ENCODE measurements at places on chromosomes 2 and 18.

GRCh38 chr2:223494496-223494895, 107.7 kb downstream of the SCG2 start:
- DNase-seq: no peak

GRCh38 chr2:214035091-214035852, 375.6 kb upstream of the VWC2L start:
- no peak for DNase-seq

GRCh38 chr2:191158747-191159146, 8.0 kb upstream of the STAT4 start:
- DNase-seq: no peak

GRCh38 chr2:168896783-168897182, 4.3 kb upstream of the G6PC2 start:
- DNase-seq: no peak

- DNase-seq: no peak
These were observed 677.0 kb downstream of the SUCLG1 start for GRCh38 chr2:83782122-83782521.

DNA sequence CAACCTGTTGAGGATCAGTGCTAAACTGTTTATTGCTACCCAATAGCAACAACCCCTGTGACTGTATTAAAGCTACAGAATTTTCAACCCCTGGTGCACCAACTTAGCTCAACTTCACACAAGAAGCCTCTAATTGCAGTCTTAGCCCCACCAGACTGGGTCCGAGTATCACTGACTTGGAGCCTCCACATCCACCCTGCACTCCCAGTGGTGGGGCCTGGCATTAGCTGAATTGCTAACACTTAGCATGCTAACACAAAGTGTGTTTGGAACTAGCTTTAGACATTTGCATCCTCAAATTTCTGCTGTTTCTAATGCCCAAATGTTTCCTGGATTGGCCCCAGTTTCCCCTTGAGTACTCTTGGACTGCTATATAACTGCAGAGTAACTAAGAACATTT, 298.6 kb downstream of the AGPS start:
- no peak for DNase-seq

- DNase-seq: no peak
These were observed 24.0 kb downstream of the PKDCC start for GRCh38 chr2:42071791-42072190.

DNA sequence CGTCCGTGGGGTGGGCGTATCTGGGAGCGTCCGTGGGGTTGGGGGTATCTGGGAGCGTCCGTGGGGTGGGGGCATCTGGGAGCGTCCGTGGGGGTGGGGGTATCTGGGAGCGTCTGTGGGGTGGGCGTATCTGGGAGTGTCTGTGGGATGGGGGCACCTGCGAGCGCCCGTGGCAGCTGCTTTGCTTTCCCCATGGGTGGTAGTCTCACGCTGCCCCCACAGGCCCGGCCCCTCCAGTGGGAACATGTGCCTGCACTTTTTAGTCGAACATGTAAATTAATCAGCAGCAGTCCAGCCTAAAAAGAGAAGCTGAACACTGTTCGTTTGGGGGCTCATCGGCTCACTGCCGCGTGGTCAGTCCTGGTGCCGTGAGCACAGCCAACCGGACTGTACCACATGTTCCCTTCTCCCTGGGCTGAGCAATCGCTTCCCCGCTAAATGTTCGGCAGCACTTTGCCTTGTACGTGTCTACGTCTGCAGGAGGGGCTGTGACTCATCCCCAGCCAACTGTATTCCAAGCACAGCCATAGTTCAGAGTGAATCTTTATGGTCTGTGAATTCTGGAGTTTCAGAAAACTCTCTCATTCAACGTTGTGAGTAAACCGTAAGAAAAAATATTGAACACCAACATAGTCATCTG, 271.5 kb downstream of the AGAP1 start:
- DNase-seq: no peak

GRCh38 chr2:60356346-60356745, 197.1 kb downstream of the BCL11A start:
- no peak for DNase-seq

DNA sequence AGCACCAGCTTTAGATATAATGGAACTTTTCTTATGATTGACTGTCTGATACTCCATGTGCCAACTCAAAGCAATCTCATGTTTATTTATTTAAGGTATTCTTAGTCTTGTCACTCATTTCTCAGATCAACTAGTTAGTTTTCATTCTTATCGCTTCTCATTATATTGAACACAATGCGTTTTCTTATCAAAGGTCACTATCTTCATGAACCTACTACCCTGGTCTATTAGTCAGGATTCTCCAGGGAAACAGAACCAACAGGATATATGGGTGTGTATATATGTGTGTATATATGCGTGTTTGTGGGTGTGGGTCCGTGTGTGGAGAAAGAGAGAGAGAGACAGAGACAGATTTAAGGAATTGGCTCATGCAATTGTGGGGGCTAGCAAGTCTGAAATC, 619.9 kb downstream of the ZEB2 start:
- no peak for DNase-seq

Data from esophagus squamous epithelium (tissue), 5 donors.